Activated CD4-positive, alpha-beta T cell treated with anti-CD3 and anti-CD28 coated beads for 48 hours (primary cell): ENCODE measurements at places on chromosomes 6 and 20.

GRCh38 chr6:170066679-170067078 is 224.2 kb downstream of the DLL1 start:
- peak; percentile 0 for DNase-seq

GRCh38 chr20:54004445-54004844 is 65.9 kb downstream of the BCAS1 start:
- no peak for DNase-seq

GRCh38 chr6:105485456-105485855 is 82.6 kb upstream of the PREP start:
- no peak for DNase-seq

GRCh38 chr20:43408848-43409576 is 48.7 kb upstream of the SRSF6 start:
- DNase-seq, result peak; percentile 21

DNA sequence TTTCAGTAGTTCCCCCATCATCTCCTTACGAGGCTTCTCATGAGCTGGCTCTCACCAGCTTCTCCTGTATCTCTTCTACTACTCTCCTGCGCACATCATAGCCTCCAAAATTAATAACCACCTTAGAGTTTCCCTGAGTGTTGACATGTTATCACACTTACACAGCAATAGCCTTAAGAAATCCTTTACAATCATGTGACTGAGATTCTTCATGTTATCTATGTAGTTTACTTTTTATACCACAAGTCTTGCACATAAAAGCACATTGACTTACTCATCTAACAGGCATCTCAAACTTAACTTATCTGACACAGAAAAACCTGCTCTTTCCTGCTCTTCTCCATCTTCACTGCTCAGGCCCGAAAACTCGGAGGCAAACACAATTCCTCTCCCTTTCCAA is 103.7 kb upstream of the TAB2 start:
- DNase-seq, result no peak

DNA sequence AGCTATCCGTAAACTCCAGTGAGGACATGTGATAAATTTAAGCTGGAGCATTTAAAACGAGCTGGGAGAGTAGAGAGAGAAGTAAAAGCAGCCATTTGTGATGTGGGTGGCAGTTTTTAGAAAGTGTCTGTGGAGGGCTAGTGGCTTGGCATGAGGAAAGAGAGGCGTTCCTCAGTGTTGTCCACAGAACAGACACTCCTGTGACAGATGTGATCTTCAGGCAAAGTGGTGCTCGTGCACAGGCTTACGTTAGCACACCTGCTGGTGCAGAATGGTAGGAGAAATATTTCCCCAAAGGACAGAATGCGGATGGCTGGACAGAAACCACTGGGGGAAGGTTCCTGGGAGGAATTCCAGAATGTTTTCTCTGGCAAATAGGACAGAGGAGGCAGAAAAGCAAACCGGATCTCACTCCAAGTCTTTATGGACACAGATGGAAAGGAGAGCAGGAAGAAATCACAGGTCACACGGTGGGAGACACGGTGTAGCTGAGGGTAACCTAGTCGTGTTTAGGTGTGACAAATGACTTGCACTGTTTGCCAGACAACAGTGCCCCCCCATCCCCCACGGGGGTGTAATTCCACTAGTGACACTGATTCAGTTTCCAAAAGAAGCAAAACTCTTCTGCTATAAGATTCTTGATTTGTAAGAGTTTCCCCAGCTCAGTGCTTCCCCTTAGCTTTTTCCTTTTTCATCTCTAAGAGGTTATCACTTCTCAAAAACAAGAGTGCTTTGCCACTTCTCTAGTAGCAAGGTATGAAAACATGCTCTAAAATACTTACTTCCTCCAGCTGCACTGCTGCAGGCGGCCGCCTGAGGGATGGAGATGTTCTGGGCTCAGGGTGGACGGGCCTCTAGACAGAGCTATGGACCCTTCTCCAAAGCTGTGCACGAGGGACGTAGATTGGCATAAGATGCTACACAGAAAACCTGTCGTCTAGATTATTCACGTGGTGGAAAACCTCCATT is 293.2 kb downstream of the QKI start:
- DNase-seq, result no peak

DNA sequence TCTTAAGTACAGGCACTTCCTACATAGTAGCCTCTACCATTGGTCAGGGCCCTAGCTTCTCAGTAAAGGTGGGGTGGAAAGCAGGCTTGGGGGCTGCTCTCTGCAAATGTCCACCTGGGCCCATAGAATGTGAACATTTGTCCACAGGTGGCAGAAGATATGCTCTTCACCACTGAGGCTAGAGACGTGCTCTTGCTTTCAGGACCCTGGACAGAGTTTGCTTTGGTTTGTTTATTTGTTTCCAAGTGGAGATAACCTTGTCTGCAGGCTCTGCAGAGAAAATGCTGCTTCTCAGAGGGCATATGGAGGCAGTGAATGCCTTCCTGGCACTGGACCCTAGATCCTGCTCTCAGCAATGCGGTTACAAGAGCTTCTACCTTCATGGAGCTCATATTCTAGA is 129.0 kb downstream of the F13A1 start:
- DNase-seq, result no peak

GRCh38 chr6:47700053-47700452 is 1.7 kb downstream of the ADGRF4 start:
- DNase-seq, result no peak

DNA sequence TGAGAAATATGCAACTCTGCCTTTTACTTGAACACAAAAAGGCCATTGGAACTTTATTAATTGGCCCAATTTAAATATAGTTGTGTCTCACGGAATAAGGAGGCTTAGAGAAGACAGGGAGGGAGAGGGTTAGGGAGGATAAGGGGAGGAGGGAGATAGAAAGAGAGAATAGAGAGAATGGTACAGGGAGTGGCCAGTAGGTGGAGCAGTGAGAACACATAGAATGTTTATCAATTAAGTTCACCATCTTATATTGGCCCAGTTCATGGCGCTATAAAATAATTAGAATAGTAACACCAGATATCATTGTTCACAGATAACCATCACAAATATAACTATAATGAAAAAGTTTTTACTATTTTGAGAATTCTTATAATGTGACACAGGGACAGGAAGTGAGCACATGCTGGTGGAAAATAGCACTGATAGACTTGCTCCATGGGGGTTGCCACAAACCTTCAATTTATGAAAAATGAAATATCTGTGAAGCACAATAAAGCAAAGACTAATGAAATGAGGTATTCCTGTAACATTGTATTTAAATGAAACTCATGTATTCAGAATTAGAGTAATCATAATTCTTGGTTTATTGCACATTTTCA is 374.1 kb upstream of the MANEA start:
- peak; percentile 37 for DNase-seq

DNA sequence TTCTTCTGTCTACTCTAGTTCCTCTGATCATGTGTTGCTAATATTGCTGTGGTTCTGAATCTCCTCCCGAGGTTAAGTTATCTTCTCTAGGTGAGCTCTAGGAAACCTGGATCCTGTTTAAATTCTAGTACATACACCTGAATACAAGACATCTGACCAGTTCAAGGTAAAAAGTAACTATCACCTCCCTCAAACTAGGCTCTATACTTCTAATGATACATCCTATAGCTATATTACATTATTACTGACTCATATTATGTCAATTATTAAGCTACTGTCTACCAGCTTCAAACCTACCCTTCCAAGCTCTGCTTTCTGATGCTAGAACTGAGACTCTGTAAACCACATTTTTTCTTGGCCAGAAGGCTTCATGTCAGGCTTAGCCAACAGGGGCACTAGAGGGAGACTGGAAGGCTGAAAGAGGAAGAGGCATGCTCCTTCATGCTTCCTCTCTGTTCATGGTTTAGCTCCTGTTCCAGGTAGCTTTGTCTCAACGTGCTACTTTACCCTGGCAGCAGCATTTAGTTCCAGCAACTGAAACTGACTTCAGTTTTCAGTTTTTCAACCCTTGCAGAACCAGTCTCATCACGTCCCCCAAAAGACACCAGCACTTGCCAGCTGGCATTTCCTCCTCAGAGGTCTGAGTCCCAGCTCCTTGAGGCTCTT is 148.4 kb upstream of the TOP1 start:
- DNase-seq, result no peak

- DNase-seq, result no peak
Observed at GRCh38 chr6:18327626-18328025, 59.5 kb upstream of the RNF144B start.

DNA sequence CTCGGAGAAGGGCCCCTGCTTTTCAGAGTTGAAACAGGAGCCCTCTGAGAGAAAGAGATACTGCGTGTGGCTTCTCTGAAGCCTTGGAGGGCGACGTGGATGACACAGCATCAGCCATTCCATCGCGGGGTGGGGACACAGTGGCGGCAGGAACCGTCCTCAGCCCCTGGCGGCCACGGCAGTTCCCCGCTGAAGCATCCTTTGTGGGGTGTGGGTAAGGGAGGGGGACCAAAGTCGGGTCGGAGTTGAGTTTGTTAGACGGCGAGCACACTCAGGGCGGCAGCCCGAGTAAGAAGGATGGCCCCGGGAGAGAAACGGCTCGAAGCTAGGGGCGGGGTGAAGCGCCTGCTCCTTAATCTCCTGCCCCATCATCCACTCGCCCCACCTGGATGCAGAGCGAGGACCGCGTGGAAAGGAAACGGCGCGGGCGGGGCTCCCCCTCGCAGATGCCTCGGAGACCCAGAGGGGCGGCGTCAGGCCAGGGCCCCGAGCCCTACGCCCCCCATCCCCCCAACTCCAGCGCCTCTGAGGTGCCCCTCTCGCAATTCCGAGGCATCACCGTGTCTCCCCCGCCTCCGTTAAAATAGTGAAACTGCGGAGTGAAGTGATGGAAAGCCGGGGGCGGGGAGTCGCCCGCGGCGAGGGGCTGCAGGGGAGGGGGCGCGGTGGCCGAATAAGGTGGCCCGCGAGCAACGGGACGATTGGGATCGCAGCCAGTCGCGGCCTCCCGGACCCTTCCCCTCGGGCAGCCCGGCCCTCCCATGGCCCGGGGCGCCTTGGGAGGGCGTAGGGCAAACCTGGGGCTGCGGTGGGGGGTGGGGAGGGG is 796 bp upstream of the RREB1 start:
- DNase-seq, result peak; percentile 76

GRCh38 chr6:83962582-83962981 is 71.0 kb upstream of the MRAP2 start:
- DNase-seq, result no peak

DNA sequence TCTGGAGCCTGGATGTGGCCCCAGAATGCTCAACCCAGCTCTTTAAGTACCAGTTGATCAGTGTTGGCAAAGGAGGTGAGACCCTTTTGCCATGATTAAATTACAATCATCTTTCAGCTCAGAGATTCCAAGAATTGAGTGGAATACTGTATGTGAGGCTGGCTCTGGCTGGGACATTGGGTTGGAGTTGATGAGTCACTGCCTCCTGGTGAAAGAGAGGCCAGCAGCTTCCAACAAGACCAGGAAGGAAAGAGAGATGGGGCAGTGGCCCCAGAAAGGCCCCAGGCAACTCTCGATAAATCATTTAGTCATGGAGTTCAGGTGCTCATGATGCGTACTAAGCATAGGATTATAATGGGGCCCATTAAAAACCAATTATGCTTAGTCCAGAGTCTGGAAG is 2.1 kb downstream of the TGM6 start:
- DNase-seq, result no peak

DNA sequence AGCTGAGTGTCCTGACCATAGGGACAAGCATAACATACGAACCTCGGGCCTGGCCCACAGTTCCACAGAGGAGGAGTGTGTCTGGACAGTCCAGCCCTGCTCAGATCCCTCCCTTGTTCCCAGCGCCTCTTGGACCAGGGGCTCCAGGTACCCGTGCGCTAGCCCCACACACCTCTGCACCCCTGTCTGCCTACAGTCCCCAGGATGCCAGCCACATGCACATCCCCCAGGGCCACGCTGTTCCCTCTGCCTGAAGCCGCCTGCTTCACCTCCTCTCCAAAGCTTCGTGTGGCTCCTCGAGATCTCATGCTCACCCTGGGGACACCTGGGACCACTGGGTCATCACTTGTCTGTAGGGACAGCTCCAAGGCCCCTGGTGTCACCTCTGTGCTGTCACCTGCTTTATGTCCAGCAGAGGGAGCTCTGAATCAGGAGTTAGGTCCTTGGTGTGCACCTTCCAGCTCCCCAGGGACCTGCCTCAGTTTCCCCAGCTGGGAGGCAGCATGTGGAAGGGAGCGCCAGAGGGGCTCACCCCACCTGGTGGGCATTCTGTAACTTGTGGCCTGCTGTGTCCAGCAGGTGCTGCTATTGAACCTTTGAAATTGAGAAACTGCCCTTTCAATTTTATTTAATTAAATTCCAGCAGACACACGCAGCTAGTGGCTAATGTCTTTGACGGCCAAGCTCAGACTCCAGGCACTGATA is 7.3 kb upstream of the YTHDF1 start:
- DNase-seq, result peak; percentile 59

GRCh38 chr20:50054626-50055511 is 58.1 kb downstream of the UBE2V1 start:
- DNase-seq, result no peak

DNA sequence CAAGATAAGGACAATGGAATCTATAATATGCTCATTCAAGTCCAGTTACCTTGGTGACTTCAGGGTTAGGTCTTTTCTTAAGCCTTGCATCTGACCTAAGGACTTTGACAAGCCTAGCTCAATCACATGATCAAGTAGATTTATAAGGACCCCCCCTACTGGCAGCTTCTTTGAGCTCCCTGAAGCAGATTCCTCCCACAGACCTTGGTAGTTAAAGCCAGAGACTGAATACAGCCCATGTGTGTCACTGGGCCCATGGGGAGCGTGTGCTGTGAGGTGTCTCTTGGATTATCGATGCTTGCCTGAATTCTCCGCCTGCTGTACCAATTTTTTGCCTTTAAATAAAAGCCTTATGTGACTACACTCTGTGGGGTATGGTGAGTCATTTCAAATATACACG is 372.7 kb upstream of the RGS17 start:
- DNase-seq, result no peak

- no peak for DNase-seq
Observed at GRCh38 chr6:105072798-105073199, 107.0 kb downstream of the POPDC3 start.

DNA sequence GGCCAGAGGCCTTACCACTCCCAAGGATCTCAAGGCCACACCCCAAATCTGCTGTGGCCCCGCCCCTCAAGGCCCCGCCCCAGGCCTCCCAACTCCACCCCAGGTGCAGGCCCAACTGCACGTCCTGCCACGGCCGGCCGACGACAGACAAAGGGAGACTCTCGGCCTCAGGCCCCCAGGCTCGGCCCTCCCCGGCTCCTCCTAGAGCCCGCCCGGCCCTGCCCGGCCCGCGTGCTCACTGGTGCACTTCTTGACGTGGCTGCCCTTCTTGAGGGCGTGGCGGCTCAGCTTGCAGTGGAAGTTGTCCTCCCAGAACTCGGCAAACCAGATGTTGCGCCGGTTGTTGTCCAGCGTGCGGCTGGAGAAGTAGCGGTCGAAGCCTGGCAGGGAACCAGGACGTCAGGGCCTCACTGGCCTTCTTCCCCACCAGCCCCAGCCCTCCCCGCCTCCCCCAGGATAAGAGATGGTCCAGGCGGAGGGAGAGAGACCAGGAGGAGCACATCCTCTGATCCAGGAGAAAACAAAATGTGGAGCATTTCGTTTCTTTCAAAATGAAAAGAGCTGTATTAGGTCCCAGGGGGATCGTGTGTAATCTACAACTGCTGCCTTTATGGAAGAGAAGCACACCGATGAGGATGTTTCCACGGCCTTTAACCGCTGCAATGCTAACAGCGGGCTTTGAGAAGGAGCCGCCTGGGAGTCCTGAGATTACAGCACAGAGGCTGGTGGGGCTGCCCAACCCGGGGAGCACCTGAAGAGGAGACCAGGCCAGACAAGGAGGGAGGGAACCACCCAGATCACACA is 89.4 kb downstream of the GRM4 start:
- DNase-seq, result peak; percentile 35
